SIG-M5 (cell line): ENCODE measurements at places on chromosomes 1 and 21.

DNA sequence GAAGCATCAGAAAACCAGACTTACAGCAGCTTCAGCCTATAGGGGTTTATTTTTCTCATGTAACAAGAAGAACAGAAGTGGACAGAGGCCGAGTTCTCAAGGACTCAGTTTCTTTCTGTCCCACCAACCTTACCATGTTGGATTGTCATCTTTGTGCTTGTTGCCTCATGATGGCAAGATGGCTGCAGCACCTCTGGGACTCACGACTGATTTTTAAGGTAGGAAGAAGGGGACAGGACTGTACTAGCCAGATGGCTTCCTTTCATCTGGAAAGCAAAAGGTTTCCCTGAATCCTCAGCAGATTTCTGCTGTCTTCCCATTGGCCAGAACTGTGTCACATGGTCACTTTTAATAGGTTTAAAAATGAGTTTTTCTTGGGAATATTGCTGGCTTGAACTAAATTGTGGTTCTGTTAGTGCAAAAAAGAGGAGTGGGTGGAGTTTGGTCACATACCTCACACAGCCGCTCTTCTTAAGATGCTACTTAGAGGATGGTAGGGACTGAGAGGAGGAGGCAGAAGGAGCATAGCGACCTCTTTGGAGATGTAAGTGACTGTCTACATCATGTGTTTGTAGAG is 48.1 kb upstream of the ENAH start:
- no peak for DNase-seq

DNA sequence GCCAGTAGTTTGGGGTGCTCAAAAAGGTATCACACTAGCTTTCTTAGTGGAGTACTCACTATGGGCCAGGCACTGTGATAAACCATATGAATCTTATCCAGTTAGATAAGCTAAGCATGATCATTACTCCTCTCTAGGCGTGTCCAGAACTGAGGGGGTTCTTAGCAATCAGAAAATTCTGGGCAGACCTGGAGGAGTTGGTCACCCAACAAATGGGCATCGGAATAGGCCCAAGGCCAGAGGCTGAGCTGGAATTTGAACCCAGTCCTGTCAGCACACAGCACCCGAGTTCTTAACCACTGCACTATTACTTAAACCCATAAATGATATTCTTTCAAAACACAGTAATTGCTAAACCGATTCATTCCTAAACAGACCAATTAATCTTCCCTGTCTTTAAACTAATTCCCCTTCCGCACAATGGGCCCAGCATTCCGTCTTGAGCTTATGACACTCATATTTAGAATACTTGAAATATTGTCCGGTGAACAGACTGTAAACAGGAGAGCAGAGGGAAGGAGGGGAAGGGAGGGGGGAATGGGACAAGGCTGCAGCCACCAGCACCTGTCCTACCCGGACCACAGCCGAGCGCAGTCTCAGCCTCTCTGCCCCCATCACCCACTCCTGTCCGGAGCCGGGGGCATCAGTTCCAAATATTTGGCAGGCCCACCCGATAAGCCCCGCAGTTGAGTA is 113.0 kb upstream of the GADD45A start:
- no peak for DNase-seq

DNA sequence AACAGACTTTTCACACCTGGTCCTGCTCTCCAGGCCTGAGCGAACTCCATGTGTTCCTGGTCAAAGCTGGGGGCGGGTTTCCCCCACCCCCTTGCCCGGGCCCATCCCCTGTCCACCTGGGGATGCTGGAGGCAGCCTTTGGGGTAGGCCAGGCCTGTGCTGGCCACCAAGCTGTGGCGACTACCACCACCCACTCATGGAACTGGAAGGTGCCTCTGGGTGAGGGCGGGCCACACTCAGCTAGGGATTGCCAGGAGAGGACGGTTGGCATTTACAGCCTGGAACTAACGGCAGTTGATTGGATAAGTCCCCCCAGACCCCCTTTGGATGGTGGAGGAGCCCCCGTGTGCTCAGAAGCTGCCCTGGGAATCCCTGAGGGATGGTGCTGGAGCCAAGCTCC is 7.9 kb downstream of the S100B start:
- no peak for DNase-seq

- DNase-seq = no peak
Observed at GRCh38 chr1:1788646-1789431, 10.6 kb upstream of the NADK start.

GRCh38 chr1:179867493-179868330 is 9.9 kb downstream of the TOR1AIP2 start:
- no peak for DNase-seq

DNA sequence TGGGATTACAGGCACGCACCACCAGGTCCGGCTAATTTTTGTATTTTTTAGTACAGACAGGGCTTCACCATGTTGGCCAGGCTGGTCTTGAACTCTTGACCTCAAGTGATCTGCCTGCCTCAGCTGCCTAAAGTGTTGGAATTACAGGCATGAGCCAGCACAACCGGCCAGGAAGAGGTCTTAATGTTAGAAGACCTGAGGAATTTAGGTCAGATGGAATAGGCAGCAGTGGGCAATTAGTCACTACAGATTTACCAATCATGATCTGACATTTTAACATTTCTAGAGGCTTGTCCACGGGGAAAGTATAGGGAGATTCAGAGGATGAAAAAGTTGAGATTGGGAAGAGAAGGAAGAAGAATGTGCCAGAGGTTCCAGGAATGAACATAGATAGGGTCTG is 8.9 kb upstream of the APP start:
- DNase-seq = no peak

GRCh38 chr1:44830900-44831304 is 12.2 kb downstream of the PTCH2 start:
- no peak for DNase-seq

- no peak for DNase-seq
Observed at GRCh38 chr1:89306273-89306672, 33.6 kb upstream of the GBP5 start.

DNA sequence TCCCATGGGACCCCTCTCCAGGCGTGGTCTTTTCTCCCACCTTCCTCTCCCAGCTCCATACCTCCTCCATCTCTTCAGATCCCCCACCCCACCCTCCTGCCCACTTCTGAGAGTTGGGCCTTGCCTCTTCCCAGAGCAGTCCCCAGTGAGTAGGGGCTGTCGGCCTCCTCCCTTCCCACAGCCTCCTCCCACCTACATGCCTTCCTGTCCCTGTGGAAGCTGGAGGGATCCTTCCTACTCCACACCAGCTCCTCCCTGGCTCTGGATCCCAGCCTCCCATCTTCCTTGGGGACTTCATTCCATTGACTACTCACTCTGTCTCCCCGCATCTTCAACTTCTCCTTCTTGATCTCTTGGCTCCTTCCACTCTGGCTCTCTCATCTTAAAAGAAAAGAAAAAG is 24.9 kb downstream of the KCNQ4 start:
- no peak for DNase-seq

GRCh38 chr1:232650418-232650817 is 20.5 kb upstream of the SIPA1L2 start:
- DNase-seq = no peak

- no peak for DNase-seq
Observed at GRCh38 chr1:1065265-1065939, 8.7 kb downstream of the RNF223 start.

- DNase-seq = no peak
Observed at GRCh38 chr21:32994305-32994704, 31.4 kb upstream of the OLIG2 start.

DNA sequence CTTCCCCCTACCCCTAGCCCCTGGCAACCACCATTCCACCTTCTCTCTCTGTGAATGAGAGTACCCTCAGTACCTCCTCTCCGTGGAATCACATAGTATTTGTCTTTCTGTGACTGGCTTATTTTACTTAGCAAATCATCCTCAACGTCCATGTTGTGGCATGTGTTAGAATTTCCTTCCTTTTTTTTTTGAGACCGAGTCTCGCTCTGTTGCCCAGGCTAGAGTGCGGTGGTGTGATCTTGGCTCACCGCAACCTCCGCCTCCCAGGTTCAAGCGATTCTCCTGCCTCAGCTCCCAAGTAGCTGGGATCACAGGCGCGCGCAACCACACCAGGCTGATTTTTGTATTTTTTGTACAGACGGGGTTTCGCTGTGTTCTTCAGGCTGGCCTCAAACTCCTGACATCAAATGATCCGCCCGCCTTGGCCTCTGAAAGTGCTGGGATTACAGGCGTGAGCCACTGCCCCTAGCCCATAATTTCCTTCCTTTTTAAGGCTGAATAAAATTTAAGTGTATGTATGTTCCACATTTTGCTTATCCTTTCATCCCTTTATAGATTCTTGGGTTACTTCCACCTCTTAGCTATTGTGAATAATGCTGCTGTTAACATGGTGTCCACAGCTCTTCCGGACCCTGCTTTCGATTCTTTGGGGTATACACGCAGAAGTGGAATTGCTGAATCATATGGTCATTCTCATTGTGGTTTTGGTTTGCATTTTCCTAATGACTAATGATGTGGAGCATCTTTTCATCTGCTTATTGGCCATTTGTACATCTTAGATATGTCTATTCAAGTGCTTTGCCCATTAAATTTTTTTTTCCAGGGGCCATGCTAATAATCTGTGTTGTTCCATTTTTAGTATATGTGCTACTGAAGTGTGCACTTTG is 32.3 kb downstream of the ERRFI1 start:
- no peak for DNase-seq

DNA sequence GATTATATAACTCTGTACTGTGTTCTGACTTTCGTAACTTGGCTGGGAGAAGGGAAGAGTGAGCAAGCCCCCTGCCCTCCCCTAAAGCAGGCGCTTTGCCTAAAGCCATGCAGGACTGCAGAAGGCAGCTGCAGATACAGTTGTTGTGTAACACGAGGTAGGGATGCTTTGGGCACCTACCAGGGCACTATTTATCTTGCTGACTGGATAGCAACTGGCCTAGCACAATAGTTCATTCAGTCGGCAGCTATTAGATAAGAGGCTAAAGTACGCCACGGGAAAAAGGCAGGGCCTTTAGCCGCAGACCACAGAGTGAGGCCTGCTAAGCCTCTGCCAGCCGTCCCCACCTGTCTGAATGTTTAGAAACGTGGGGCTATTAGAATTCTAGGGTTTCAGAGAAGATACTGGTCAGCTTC is 80.9 kb downstream of the TTC3 start:
- no peak for DNase-seq

DNA sequence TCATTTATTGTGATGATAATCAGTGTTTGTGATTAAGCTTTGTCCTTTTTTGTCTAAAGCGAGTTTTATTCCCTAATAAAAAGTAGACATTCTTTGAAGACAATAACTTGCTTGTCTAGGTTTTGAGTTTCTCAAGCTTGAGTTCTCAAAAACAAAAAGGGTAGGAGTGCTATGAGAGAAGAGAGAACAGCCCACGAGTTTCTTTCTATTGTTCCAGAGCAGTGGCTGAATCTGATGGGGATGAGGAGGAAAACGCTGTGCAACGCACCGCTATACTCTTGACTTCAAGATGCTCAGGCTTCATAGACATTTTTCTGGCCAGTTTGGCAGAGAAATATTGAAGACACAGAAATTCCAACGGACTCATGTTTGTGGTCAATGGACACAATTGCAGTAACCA is 669.8 kb upstream of the B3GALT2 start:
- DNase-seq = no peak

DNA sequence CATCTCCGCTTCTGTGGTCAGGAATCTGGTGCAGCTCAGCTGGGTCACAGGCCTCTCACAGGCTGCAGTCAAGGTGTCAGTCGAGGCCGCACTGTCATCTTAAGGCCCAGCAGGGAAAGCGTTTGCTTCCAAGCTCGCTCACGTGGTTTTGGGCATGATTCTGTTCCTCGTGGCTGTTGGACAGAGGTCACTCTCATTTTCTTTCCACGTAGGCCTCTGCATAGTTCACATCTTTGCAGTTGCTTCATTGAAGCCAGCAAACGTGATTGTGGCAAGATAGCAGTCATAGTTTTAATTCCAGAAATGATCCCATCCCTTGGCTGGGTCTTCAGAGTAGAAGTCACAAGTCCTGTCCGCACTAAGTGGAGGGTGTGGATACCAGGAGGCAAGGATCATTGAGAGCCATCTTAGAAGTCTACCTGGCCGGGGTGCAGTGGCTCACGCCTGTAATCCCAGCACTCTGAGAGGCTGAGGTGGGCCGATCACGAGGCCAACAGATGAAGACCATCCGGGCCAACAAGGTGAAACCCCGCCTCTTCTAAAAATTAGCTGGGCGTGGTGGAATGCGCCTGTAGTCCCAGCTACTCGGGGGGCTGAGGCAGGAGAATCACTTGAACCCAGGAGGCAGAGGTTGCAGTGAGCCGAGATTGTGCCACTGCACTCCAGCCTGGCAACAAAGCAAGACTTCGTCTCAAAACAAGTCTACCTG is 24.5 kb downstream of the NECAP2 start:
- DNase-seq = no peak

- DNase-seq = no peak
Observed at GRCh38 chr1:94115900-94116436, 5.0 kb downstream of the ABCA4 start.

DNA sequence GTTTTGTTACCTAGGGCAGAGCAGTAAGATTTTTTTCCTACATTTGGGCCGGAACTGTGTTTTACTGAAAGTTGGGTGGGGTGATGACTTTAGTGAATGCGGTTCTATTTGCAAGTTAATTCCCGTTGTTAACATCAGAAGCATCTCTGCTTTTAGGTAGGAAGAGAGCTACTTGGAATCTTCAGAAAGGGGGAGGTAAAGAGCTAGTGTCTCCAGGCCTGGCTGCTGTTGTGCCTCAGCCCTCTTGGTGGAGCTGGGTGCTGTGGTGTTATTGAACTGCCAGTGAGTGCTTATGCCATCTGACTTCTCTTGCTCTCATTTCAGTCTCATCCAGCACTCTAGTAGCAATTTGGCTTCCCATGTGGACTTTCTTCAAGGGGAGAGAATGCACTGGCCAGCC is 3.4 kb downstream of the KDM4A start:
- no peak for DNase-seq

- DNase-seq = no peak
Observed at GRCh38 chr1:42886046-42886739, 39.8 kb downstream of the ZNF691 start.

- DNase-seq = no peak
Observed at GRCh38 chr1:115647507-115647906, 5.7 kb downstream of the VANGL1 start.

DNA sequence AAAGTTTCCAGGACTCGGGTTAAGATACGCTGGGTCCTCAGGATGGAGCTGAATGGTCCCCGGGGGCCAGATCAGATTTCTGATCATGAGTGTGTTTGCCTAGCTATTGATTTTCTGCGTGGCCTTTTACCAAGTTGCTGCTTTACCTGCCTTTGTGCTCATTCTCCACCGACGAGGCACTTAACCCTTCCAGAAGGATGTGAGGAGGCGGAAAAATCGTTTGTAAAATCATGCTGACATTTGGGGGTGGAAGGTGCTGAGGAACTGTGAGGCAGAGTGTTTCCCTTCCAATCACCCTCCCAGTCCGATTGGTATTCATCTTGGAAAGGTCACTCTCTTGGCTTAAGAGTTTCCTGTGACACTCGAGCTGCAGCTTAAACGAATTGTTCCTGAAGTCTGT is 337.1 kb upstream of the KAZN start:
- no peak for DNase-seq

DNA sequence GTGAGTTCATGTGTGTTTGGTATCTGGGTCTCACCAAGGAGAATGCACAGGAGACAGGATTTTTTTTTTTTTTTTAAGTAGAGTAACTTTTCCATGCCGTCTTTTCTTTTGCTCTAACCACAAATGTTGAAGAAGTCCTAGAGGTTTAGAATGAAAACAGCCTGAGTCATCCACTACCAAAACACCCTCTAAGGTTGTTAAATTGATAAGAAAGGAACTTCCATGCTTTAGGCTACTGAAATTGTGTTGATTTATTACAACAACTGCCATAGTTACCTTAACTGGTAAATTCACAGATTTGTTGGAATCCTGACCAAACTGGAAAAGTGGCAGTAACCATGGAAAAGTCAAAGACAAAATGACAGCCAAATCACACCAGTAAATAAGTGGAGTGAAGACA is 375.6 kb downstream of the AMY1C start:
- no peak for DNase-seq
